Activated T-helper 9 cell treated with anti-CD3 and anti-CD28 coated beads, Interleukin-2, amount 50 U/mL, for 16 hours (primary cell): ENCODE measurements at places on chromosomes 2 and 18.

- DNase-seq = no peak
Measured at GRCh38 chr2:172366596-172367150, 60.7 kb upstream of the ITGA6 start.

DNA sequence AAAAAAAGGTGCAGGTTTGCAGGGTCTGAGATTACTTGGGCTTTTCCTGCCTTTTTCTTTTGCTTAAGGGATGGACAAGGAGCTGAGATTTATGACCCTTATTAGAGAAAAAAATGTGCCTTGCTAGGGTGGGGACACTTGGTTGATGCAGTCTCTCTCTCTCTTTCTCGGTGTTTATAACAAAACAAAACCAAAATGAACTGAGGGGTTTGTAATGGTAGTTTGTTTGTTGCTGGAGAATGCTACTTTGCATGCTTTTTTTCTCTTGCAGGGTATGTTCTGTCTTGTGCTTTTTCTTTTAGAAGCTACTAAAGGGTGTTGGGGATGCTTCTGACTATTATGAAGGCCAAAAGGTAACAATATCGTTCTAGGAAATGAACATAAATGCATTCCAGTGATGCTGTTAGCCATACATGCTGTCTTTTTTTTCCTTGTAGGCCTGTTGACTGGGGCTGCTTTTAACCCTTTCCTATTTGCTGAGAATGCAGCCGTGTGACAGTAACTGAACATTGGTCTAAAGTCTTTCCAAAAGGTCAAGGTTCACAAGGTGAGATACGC is 435 bp downstream of the ZNF532 start:
- DNase-seq = no peak

DNA sequence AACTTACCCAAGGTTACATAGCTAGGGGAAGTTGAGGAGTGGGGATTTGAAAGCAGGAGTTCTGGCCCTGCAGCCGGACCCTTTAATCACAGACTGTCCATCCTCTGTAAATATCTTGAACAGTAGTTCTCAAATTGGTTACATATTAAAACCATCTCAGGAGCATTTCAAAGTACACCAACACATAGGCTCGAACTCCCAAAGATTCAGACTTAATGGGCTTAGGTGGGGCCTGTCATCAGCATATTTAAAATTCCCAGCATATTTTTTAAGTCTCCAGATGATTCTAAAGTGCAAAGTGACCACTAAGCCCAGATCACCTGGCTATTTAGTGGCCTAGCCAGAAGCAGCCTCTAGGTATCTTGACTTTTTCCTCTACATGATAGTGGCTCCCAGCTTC is 192.2 kb downstream of the ZNF385B start:
- no peak for DNase-seq

- DNase-seq = no peak
Measured at GRCh38 chr2:216635701-216636550, 2.7 kb downstream of the IGFBP2 start.

DNA sequence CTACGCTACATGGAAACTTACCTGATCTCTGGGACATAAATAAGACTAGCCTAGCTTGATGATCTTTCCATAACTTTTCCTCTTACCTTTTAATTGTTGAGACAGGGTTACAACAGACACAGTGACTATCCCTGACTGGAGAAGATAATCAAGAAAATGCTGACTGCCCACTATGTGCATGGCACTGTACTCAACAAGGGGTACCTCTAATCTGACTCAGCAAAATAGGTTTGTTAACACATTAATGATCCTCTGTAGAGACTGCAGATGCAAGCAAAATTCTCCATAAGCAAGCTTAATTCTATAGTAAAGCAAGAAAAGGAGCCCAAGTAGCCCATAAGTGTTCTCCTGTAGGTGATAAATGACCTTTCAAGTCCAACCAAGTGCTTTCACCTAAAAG is 25.5 kb downstream of the ACVR1C start:
- no peak for DNase-seq

DNA sequence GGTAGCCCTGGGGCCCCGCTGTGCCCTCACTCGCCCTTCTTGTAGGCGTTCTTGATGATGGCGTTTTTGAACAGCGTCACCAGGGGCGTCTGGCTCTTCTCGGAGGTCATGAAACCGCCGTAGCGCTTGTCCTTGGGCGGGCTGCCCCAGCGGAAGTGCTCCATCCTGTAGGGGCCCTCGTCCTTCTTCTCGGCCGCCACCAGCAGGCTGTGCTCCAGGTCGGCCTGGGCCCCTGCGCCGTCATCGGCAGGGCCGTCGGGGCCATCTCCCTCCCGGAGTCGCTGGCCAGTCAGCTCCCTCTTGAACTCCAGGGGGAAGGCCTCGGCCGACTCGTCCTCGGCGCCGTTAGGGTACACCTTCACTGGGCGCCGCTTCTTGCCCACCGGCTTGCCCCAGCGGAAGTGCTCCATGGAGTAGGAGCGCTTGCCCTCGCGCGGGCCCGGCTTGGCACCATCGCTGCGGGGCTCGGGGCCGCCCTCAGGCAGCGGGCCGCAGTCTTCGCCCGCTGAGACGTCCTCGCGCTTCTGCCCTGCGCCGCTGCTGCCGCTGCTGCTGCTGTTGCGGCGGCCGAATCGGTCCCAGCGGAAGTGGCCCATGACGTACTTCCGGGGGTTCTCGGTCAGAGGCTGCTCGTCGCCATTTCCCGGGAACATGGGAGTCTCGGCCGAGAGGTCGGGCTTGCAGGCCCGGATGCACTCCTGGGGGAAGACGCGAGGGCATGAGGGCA is 7.2 kb downstream of the POMC start:
- peak; percentile 67 for DNase-seq

DNA sequence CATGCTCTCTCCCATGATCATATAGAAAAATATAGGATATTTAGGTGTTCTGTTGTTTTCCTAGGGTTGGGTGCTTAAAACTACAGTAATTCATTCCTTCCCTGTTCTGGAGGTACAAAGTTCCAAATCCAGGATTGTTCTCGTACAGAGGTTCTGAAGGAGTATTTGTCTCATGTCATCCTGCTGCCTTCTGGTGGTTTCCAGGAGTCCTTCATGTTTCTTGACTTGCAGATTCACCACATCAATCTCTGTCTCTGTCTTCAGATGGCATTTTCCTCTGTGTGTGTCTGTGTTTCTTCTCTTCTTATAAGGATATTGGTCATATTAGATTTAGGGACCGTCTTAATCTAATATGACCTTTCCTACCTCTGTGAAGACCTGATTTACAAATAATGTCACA is 397.9 kb downstream of the NYAP2 start:
- DNase-seq = no peak

GRCh38 chr2:147109291-147109690 is 735.5 kb upstream of the ACVR2A start:
- DNase-seq = no peak

DNA sequence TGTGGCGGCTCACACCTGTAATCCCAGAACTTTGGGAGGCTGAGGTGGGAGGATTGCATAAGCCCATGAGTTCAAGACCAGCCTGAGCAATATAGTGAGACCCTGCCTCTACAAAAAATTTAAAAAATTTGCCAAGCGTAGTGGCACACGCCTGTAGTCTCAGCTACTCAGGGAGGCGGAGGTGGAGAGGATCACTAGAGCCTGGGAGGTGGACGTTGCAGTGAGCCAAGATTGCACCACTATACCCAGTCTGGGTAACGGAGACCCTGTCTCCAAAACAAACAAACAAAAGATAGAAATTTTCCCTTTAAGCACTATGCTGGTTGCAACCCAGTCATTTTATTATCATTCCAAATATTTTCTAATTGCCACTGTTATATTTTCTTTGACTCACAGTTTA is 32.3 kb downstream of the NPHP1 start:
- DNase-seq = no peak

GRCh38 chr18:24234850-24235418 is 96.1 kb downstream of the CABYR start:
- no peak for DNase-seq

GRCh38 chr2:189555232-189555631 is 25.4 kb downstream of the SLC40A1 start:
- no peak for DNase-seq

DNA sequence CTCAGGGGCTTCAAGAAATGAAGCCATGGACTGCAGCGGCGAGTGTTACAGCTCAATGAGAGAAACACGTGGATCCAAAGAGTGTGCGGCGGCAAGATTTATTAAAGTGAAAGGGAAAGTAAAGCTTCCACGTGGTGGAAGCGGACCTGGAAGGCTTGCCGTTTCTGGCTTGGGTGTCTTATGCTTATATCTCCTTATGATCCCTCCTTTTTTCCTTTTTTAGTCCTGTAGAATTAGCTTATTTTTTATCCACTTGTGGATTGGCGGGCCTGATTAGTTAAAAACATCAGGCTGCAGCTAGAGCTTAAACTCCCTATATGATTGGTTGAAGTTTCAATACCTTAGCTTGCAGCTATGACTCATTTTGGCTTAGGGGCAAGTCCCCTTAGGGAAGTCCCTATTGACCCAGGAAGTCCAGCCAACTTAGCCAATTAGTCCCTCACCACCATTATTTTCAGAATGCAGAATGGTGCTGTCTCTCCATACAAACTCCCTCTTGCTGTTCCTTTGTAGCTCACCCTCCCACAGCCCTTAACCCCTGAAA is 11.6 kb upstream of the HNMT start:
- no peak for DNase-seq

GRCh38 chr18:45386041-45386655 is 229.1 kb upstream of the SLC14A2 start:
- DNase-seq = no peak

DNA sequence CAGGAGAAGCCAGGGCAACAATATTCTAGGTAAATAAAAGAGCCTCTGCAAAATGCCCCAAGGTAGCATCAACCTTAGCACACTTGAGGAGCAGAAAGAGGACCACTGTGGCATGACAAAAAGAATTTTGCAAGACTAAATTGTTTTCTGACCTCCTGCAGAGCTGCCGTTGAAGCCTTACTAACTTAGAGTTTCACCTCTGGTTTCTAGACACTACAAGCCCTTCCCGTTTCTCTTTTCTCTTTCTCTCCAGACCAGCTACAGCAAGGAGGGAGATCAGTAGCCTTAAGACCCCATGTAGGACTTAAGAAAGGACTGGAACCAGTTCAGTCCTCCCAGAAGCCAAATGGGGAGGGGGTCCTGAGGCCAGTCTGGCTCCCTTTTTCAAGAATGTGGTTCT is 73.3 kb upstream of the SP3 start:
- no peak for DNase-seq

DNA sequence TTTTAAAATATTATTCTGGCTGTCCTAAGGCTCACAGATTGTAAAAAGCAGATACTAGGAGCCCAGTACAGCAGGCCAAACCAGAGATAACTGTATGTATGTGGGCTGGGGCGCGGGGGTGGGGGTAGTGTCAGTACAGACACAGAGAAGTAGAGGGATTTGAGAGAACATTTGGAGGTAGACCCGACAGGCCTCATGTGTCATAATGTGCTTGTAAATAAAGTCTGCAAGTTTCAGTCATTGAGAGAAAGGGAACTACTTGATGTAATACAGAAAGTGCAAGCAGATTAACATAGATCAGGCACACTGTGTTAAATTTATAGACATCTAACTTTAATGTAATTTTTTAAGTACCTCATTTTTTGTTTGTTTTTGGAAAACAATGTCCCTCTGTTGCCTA is 7.4 kb upstream of the POLI start:
- DNase-seq = peak; percentile 37

DNA sequence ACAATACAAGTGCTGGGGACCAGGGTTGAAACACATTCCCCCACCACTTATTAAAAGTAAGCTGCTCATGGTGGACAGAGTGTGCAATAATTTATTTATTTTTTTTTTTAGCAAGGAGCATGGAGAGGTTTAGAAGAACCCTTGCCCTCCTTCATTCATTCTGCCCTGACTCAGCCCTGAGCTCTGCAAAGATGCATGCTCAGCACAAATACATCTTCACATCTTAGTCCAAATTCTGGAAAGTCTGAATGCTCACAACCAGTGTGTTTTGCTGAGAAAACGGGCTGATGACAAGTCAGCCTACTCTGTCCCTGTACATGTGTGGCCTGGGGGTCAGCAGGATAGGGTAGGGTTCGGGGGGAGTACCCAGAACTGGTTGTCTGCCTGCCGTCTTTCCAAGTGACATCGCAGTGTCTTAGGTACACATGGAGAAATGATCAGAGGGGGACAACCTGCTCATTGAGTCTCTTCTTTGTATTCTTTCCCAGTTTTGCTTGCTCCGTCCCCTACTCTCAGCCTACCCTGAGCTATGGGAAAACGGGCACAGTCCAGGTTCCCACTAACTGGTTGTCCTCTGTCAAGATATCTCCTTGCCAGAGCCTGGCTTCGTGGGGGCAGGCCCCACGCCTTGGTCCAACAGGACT is 76.4 kb downstream of the ADD2 start:
- no peak for DNase-seq

- DNase-seq = peak; percentile 38
Measured at GRCh38 chr18:9095297-9096006, 7.0 kb upstream of the NDUFV2 start.

- no peak for DNase-seq
Measured at GRCh38 chr18:28086670-28087552, 90.0 kb downstream of the CDH2 start.

DNA sequence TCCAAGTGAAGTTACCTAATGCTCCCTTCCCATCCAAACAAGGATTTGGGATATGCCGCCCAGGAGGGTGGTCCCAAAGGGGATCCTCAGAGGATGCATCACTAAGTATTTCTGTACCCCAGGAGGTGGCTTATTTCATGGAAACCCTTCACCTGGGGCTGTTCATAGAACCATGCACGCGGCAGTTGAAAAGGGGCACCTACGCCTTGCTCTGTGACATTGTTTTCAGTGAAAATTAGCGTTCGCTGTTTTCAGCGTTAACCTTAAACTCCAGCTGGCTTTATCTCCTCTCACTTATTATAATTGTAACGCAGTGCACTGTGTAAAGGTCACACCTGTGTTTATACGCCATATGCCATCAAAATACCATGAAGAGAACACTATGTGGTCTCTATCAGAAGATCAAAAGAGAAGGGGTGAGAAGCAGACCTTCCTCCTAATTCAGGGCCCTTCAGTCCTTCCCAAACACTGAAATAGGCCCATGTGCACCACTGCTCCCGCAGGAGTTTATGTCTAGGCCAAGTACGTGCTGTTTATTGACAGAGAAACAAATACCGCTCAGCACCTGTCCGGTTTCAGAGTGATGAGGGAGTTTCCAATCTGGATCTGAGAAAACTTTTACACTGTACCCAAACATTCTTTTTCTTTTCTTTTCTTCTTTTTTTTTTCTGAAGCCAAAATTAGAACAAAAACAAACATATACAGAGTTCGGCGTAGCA is 162.1 kb downstream of the BCL2 start:
- no peak for DNase-seq

DNA sequence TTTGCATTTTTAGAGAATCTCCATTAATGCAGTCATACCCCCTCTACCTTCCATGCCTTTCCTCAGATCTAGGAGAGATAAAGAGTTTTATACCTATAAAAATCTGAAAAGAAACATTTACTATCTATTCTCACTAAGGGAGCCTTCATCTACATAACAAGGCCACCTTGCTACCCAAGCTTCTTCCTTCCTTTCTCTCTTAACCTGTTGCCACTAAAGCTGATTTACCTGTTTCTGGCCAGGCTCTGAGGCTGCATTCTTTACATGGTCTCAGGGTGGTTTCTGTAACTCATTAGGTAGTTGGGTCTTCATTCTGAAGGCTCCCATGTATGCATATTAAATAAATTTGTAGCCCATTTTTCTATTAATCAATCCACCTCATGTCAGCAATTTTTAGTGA is 391.6 kb downstream of the DLGAP1 start:
- no peak for DNase-seq
